ENCODE measurements at places on chromosomes 12 and 14.

GRCh38 chr12:13147688-13148484 lies 44.4 kb upstream of the GSG1 start:
- no peak for DNase-seq

- peak; percentile 82 for DNase-seq
These were observed 178.0 kb downstream of the DACT1 start for GRCh38 chr14:58815794-58816193.

DNA sequence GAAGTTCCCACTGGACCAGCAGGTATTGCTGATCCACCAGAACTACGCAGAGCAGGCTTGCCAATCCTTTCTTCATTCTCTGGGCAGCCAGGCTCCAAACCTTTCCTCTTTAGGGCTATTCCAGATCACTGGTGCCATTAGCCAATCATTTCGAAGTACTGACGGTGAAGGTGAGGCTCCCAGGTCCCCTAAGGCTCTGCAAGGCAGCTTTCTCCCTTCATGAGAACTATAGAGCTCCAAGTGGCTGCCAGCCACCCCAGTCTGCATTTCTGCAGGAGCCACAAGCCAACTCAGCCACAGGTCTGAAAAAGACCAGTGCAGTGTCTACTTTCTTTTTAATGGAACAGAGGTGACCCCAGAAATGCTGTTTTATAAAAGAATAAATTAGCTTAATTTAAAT lies 48.7 kb downstream of the RAB35 start:
- no peak for DNase-seq

DNA sequence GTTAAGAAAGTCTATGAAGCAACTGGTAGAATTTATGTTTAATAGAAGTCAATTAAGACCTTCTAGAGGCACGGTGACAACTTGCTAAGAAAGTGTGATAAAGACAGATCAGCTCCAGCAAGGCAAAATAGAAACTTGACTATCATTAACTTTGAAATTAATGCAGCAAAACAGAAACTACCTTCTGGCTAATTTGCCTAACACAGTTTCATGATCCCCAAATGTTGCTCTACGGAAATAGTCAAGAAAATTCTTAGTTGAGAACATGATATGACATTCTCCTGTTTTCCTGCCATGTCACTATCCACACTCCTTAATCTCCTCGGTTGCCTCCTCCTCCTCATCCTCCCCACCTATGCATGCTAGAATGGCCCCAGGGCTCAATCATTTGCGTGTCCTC lies 4.2 kb downstream of the DENND5B start:
- no peak for DNase-seq
